NCI-H1092 treated with DMSO at 0.1 percent for 48 hours (cell line): ENCODE measurements at places on chromosomes 4 and X.

DNA sequence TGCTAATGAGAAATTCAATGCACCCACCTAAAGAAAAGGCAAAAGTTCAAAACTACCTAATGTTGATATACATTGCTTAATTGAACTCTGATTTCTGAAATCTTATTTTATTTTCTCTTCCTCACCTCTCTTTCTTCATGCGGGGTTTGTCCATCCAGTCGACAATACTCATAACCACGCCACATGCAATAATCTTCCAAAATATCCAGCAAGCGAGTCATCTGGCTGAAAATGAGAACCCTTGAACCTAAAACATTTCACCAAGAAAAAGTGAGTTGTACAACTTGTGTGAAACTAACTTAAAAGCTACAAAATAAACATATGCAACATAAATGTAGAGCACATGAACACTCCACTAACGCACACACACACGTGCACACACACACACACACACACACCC lies 26.7 kb downstream of the SMARCA1 start:
- no peak for DNase-seq

DNA sequence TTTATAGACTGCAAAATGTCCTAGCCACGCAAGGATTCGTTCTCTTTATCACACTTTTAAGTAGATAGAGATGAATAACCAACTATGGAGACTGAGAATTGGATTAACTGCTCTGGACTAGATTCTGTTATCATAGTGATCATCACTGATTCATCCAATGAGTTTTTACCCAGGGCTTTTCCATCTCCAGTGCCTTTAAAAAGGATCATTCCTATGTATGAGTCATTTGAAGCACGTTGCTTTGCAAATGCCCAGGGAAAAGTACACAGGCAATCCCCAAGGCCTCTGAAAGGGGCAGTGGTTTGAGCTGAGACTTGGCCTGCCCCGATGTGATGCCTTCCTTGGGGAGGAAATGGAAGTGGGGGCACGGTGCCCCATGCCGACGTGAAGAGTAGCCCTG lies 122.7 kb upstream of the PSAPL1 start:
- no peak for DNase-seq

- no peak for DNase-seq
These were observed 137.0 kb downstream of the AMMECR1 start for GRCh38 chrX:110180928-110181310.

GRCh38 chrX:116230130-116230898 lies 59.8 kb downstream of the AGTR2 start:
- DNase-seq: no peak

GRCh38 chr4:90328558-90328957 lies 201.4 kb downstream of the CCSER1 start:
- DNase-seq: peak; percentile 39

DNA sequence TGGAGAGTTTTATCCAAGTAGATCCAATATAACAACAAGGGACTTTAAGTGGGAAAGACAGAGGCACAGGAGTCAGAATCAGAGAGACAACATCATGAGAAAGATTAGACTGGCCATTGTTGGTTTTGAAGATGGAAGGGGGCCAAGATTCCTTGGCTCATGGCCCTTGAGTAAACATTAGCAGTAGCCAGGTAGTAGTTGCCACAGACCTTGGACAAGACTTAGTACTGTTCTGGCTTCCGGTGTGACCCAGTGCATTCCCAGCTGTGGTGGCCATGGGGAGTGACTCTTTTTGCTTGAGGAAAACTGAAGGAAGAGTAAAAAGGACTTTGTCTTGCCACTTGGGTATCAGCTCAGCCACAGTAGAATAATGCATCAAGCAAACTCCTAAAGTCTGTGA lies 462.2 kb upstream of the CPXCR1 start:
- no peak for DNase-seq

DNA sequence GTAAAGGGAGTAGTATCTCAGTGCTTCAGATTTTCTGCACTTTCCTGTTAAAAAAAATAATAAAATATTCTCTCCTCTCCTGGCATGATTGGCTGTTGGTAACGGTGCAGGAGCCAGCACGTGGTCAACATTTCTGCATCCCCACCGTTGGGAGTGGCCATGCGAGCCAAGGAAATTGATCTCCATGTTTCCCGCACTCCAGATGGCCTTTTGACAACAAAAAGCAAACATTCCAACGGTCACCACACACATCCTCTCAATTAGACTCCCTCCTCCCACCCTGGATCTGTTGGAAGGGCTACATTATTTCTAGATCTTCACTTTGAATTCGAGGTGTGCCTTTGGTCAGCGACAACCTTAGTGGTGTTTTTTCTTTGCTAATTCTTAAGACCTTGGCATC lies 45.0 kb downstream of the STK32B start:
- DNase-seq: no peak

DNA sequence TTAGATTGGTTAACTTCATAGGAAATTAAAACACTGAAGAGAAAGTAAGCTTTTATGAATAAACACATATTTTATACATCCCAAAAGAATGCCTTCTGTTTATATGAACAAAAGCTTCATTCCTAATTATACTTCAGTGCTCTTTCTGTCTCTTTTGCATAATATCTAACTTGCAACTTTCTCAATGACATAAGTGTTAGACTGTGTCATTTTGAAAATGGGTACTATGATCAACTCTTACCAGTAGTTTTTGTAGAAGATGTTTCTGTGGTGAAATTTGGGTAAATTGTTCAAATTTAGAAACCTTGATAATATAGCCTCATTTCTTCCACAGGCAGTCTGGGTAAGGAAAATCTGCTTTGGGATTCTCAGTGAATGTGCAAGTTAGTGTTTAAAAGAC lies 991.4 kb downstream of the CCSER1 start:
- DNase-seq: no peak

GRCh38 chrX:11420851-11421250 lies 127.6 kb downstream of the AMELX start:
- DNase-seq: no peak

GRCh38 chr4:42112846-42113245 lies 39.6 kb downstream of the BEND4 start:
- DNase-seq: no peak

- no peak for DNase-seq
These were observed 149.2 kb downstream of the TBL1X start for GRCh38 chrX:9614016-9614415.

DNA sequence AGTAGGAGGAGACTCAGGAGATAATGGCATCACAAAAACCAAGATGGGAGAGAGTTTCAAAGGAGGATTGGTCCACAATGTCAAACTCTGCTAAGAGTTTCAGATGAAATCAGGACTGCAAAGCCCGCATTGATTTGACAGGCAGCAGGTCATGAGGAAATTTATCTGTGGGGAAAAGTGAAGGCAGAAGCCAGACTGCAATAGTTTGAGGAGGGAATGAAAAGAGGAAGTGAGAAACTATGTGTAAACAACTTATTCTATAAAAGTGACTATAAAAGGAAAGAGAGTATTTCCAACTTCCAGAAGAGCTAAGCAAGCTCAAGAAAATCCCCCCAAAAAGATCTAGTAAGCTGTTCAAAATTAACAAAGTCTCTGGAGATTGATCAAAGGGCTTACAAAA lies 66.3 kb upstream of the DGKK start:
- no peak for DNase-seq

DNA sequence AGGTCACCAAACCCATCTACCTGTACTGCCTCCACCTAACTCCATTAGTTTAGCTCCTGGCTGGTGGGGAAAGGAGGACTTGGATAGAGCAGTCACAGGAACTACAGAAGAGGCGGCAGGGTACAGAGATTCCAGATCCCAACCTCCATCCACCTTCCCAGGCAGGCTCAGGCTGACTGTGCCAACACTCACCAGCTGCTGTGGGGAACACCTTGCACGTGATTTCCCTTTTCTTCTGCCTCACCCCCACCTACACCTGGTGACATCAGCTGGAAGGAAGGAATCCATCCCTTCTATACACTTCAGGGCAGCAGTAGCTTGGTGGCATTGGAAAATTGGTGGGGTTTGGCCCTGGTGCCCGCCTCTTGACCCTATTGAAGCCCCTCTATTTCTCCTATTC lies 41.5 kb downstream of the EFNB1 start:
- no peak for DNase-seq

DNA sequence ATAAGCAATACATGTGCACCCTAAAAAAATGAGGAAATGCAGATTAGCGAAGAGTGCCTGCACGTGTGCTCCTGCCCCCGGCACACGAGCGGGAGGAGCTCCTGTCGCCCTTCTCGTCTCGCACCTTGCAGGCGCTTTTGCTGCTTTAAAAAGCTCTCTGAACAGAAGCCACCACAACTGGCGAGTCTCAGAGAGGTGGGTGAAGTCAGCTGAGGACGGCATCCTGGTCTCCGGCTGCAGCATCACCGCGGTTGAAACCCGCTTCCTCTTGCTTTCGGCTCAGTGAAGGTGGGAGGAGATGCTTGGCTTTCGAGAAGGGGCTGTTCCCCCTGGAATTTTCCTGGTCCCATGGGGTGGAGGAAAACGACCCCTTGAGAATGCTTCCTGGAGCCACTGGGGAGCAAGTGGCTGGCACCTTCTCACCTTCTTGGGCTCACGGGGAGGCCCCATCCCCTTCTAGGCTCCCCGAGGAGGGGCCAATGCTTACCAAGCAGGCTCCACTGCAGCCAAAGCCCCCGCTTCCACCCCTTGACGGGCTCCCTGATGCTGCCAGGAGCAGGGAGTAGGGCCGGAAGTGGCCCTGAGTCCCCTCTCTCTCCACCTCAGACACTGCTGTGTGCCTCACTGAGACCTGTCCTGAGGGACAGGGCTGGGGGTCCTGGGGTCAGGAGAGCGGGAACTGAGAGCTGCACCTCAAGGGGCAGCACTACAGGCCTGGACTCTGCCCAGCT lies 29.2 kb upstream of the MXD4 start:
- DNase-seq: no peak

DNA sequence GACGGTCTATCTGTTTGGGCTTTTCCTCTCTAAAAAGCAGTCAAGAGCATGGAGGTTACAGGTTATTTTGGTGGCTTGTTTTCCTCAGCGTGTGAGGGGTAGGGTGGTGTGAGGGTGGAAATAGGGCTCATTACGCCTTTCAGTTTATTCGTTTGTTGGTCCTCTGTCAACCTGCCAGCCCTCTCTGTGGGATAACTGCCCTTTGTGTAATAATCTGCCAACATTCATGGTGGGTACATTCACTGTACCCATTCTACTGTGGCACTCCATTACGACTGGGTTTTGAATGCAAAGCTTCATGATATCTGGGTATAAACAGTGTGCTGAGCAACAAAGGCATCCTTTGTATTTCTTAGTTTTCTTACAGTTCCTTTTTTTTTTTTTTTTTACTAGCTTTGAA lies 136.4 kb downstream of the ADGRL3 start:
- peak; percentile 75 for DNase-seq

GRCh38 chr4:76007089-76007862 lies at the start of gene CXCL9:
TSS of gene CXCL9 (minus strand) at chr4:76007509. CDS start at chr4:76007449, 60 bp downstream.
- no peak for DNase-seq

GRCh38 chr4:89574176-89574575 lies 262.8 kb downstream of the SNCA start:
- DNase-seq: no peak

DNA sequence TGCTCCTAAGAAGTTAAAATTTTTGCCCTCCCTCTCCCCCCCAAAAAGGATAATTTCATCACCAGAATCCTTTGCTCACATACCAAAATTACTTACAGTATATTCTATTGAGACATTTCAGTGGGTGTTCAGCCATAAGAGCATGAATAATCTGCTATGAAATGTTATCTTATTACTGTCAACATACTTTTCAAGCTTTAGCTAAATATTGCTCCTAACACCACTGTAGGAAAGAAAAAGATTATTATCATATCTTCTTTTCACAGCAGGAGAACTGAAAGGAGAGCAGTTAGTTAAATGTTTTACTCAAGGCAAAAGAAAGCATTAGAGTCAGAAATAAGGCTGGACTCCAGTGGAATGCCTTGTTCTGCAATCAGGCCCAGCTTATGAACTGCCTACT lies 231.0 kb upstream of the GYPA start:
- DNase-seq: no peak

GRCh38 chr4:8188743-8189550 lies 10.1 kb upstream of the SH3TC1 start:
- DNase-seq: peak; percentile 60

DNA sequence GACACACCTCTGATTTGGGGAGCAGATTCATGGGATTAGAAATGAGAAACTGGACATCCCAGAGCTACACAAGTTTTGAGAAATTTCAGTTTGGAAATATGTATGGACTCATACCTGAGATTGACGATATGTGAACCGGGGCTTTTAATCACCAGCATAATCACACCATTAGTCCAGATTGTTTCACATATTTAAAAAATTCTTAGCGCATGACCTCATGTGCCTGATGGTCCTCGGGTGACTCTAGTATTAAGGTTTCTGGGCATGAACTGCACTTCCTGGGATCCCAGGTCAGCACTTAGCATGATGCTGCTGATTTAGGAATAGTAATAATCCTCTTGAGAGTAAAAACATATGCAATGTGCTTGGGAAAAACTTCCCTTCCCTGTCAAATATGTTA lies 91.9 kb upstream of the BCOR start:
- no peak for DNase-seq

DNA sequence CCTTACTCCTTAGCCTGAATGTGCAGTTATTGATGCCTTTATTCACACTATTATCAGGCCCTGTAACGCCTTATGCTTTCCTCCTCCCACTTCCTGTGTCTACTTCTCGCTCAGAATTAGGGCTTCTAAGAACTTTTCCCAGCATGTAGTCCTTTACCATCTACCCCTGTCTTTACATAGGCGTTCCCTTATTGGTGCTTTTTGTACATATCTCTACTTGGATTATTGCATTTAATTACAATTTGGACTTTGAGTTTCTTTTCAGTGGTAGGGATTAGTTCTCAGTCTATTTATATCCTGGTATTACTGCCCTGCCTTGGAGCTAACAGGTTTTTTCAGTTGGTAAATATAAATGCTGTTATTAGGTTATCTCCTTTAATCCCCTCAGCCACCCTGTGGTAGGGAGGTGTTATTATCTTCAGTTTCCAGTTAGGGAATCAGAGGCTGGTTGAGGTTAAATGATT lies 84.0 kb downstream of the RBPJ start:
- no peak for DNase-seq

DNA sequence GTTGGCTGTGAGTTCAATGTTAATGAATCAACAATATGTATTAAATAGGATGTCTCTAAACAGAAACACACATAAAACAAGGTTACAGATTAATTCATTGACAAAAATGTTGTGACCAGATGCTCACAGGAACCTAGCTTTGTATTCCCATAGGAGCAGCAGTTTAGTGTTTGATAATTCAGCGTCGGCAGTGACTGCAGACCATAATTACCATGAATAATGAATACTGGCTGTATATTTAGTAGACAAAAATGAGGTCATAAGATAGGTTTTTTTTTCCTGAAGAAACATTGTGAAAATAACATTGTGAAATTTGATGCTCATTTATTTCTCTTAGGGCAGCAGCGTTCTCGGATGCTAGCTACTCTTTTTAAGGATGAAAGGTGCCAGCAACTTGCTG lies 27.8 kb downstream of the COPS4 start:
- DNase-seq: no peak

DNA sequence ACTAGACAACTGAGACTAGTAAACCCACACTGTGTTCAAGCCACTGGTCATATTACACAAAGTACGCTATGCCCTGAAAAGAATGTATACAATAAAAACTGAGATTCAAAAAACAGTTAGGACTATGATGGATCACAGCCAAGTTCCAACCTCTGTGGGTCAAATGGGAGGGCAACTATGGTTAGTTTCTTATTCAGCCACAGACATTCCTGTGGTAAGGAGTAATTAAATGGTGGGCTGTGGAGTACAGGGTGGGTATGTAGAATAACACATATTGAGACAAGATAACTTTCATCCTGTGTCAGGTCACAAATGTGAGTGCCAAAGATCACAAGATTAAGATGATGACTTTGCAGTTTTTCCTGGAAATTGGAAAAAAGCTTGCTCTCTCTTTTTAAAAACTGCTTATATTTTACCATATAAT lies 167.2 kb downstream of the NPNT start:
- DNase-seq: no peak

GRCh38 chr4:76212851-76213414 lies 691 bp downstream of the SCARB2 start:
- DNase-seq: peak; percentile 24
